ENCODE measurements at places on chromosomes 7 and 10.

DNA sequence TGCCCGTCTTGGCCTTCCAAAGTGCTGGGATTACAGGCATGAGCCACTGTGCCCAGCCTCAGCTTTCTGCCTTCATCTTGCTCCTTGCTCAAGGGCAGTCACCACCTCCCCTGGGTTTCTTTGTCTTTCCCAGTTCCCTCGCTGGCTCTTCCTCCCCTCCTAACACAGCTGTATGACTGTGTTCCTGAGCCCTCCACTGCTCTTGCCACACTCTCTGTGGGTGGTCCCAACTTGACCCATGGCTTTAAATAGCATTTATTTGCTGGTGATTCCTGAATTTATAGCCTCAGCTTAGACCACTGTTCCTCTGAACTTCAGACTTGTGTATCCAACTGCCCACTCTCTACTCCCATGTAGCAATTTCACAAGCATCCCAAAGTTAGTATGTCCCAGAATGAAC, 181.3 kb downstream of the BAMBI start:
- no peak for DNase-seq

DNA sequence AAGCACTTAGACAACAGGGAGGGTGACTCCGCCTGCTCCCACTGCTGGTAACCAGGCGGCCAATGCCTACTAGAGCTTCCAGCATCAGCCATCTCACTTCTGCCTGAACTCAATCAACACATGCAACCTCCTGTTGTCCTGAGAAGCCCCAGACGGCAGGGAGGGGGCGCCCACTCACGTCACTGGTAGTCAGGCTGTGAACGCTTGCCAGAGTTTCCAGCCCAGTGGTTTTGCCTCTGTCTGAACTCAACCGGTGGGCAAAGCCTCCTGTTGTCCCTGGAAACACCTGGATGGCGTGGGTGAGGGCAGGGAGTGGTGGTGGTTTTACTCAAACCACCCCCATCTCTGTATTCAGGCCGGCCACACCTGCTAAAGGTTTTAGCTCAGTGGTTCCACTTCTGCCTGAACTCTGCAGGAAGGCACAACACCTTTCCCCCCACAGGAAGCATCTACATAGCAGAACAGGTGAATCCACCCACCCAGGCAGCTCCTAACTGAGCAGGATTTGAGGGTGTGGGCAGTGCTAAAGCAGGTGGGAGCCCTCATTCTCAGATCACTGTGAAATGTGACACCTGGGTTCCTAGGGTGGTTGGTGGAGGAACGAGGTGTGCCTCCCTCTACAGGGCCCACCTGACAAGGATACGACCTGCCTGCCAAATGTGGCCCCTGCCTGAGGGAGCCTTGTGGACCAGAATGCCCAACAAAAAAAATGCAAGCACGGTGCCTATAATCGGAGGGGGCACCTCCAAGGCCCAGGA, 563.0 kb upstream of the SEMA3D start:
- no peak for DNase-seq

DNA sequence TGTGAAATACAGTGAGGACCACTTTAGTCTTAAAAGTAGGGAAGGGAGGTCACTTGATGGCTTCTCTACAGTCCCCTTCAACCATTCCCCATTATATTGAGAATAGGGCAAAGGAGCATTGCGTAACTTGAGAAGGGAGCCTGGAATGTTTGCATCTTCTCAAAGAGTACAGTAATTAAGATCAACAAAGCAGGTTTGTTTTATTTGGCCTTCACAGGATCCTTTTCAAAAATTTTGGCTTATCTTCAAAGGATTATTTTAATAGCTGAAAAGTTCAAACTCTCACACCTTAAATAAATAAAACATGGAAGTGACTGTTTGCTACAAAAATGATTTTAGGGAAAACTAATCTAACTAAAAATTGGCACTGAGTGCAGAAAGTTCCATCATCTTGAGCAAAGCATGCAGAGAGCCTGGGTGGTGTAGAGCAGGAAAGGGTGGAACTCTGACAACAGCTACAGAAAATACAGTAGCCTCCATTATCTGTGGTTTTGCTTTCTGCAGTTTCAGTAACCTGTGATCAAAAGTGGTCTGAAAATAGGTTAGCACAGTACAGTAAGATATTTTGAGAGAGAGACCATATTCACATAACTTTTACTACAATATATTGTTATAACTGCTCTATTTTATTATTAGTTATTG, 214.0 kb downstream of the MDFIC start:
- DNase-seq, result no peak

DNA sequence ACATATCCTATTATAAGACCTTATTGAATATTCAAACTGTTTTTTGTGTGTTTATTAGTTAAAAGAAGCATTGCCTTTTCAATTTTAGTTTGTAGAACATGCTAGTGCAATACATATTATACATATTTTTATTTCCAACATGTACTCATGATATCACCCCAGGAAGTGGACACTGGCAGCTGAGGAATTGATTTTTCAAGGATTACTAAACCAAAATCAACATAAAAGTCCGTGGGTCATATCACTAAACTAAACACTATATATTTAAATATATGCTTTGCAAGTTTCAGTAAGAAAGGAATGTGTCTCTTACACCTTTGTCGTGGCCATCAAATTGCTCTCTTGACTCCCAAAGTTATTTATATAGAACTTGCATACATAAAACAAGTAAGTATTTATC, 185.2 kb downstream of the AGMO start:
- no peak for DNase-seq

GRCh38 chr7:151018421-151019129, 5.7 kb downstream of the ATG9B start:
- DNase-seq, result no peak

DNA sequence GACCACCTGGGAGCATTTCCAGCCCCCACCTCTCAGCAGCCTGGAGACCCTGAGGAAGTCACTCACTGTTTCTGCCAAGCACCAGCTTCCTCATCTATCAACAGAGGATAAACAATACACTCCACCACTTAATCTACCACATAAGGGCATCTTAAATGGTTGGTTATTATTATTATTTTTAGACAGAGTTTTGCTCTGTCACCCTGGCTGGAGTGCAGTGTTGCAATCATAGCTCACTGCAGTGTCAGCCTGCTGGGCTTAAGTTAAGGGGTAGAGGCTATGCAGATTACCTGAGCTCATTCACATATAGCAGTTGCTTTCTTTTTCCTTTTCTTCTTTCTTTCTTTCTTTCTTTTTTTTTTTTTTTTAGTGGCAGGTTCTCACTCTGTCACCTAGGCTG, 59.5 kb upstream of the ELN start:
- no peak for DNase-seq

GRCh38 chr7:70455925-70456324, 676.0 kb upstream of the GALNT17 start:
- DNase-seq, result no peak
